ENCODE measurements at places on chromosomes 11 and 22.

GRCh38 chr11:107733518-107733917 lies 21.7 kb upstream of the SLN start:
- DNase-seq = no peak

- no peak for DNase-seq
Observed at GRCh38 chr11:85663080-85663752, 1.7 kb downstream of the CREBZF start.

DNA sequence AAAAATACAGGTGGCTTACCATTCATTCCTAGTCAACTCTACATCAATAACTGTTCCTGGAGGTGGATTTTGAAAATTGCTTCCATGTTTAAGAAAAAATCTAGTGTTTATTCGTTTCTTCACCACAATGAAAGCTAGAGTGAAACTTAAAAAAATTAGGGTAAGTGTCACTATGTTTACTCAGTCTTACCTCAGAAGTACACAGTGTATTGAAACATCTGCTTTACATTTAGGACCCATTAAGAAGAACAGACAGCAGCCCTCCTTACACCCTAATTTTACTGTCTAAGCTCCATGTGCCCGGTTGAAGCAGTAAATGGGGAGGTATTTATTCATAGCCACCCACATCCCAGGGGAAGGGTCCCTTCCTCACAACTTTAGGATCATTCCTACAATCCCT lies 51.4 kb downstream of the PIWIL3 start:
- no peak for DNase-seq

DNA sequence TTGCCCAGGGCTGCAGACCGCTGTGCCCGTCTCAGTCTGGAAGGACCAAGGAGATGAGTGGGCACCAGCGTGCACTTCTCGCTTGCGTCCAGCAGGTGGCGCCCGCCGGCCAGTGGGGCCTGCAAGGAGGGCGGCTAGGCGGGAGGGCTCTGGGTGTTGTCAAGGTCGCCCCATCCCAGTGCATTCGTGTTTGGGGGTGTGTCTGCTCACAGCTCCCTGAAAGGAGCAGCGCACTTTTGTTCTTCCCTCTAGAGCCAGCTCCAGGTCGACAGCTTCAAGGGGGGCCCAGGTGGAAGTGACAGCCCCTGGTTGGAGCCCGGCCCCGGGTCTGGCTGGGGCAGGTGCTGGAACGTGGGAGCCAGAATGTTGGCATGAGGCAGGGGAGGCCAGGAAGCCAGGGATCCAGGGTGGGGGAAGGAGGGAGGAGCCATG lies 23.4 kb upstream of the MPPED1 start:
- peak; percentile 4 for DNase-seq

DNA sequence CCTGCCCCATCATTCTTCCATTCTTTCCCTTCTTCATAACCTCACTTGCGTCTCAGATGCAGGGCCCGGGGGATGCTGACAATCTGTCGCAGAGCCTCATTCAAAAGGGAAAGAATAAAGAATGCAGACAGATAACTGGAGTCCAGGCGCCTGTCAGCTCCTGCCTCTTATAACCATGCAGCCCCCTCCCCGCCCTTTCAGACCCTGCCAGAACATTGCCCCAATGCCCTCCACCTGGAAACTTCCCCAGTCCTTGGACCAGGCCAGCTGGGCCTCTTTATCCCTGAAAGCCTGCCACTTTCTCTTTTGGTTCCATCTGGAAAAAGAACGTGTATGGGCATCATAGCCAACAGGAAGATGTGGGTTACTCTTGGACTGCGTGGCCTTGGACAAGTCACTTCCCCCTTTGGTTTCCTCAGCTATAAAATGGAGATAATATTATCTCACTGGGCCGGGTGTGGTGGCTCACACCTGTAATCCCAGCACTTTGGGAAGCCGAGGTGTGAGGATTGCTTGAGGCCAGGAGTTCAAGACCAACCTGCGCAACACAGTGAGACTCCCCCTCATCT lies 2.1 kb upstream of the TCF20 start:
- no peak for DNase-seq

DNA sequence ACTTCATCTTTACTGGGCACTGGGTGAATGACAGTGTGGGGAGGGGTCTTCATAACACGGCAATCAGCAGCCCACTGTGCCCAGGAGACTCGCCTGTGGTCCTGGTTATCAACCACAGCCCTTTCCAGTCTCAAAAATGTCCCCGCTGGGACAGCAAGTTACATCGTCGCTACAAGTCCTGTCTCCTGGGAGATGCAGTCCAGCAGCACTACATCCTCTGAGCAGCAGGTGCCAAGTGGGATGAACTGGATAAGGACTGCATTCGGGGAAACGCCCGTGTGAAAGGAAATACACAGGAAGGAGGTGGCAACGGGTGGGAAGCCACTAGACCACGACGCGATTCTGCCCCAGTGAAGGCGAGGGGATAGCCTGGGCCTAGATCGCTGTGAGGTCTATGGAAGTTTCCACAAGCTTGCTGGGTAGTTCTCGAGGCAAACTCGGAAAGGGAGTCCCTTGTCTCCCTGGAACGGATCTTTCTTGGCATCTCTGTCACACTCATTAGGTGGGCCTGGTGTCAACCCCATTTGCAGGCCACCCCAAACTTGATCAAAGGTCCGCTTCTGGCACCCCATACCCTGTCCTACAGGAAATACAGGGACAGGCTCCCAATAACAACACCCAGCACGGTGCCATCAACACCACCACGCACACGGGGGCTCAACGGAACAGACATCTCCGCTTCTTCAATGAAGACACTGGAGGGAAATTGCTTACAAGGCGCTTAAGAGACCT lies 4.4 kb downstream of the ASCL2 start:
- DNase-seq = no peak

DNA sequence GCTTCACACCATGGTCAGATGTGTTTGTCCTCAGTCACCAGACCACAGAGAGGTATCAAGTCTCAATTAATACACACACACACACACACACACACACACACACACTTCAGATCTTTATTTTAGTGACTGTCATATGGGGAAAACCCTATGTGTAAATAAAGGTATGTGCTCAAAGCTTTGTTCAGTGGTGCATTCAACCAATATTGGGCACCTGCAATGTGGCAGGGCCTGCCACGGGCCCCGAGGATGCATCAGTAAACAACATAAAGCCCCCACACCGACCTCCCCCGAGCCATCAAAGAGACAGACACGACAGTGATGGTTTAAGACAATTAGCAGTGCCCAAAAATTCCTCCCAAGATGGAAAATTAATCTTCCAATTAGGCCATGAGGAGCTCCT lies 51.6 kb downstream of the SHANK2 start:
- no peak for DNase-seq

DNA sequence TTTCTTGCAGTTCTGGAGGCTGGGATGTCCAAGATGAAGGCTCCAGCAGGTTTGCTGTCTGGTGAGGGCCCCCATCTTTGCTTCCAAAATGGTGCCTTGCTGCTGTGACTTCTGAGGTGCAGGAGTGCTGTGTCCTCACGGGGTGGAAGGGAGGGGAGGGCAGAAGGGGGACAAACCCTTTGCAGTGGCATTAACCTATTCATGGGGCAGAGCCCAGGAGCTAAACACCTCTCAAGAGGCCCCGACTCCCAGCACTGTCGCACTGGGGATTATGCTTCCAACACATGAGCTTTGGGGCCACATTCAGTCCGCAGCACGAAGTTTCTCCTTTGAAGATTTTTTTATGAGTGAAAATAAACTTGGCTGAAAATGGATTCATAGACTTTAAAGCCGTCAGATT lies 25.5 kb upstream of the OSBPL5 start:
- DNase-seq = no peak

DNA sequence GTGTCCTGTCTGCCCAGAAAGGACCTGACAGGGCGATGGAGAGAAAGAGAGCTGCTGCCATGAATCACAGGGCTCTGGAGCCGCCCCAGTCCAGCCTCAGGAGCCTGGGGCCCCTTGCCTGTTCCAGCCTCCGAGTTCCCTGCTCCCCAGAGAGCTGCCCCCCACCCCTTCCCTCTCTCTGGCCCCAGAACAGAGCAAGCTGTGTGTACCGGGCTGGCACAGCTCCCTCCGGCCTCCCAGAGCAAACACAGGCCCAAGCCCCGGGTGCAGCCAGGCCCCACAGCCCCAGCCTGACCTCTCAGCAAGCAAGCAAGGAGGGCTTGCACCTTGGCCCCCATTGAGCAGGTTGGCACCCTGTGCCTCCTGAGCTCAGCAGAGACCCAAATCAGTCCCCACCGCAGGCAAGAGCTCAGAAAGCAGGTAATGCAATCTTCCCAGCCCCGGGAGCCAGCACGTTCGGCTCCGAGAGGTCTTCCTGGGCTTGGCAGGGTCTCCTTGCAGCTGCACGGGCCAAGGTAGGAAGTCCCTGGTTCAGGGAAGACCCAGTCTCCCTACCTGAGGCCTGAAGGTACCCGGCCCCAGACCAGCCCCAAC lies 1.4 kb downstream of the PACSIN3 start:
- no peak for DNase-seq

GRCh38 chr11:118055966-118056365 lies 20.9 kb upstream of the TMPRSS4 start:
- DNase-seq = no peak

GRCh38 chr11:130765951-130766649 lies 150.2 kb downstream of the SNX19 start:
- no peak for DNase-seq

GRCh38 chr11:122721964-122722266 lies 66.4 kb downstream of the UBASH3B start:
- no peak for DNase-seq

- DNase-seq = no peak
Observed at GRCh38 chr11:20117291-20117690, 43.0 kb downstream of the DBX1 start.

DNA sequence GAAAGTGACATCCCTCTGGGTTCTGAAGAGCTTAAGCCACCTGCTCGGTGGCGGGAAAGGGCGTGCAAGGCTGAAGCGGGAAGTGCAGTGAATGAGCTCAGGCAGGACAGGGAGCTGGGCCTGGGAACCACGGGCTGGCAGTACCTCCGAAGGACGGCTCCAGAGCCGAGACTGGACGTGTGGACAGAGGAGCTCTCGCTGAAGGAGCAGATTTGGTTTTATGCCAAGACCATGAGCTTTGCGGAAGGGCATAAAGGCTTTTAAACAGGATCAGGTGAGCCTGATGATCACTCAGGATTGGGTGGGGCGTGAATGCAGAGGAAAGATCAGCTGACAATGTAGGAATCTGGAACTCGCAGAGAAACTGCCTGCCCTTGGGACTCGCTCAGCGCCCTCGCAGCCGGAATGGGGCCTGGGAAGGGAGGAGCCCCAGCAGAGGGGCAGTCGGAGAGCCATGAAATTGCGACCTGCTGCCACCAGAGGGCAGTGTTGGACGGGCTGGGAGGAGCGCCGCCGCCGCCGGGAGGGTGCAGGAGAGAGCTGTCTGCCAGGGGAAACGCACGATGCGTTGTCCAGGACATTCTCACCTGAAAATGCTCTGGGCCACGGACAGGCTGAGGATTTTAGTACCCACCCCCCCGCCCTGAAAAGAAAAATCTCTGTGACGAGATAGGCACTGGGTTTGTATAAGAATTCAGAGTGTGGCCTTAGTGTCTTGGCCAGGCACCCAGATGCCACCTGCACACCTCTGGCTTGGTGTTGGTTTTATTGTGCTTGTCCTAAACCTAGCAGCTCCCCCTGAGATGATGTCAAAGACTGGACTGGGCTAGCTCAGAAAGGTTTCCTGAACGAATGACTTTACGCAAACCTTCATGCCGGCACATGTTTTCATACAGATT lies 324.4 kb downstream of the NTM start:
- no peak for DNase-seq

GRCh38 chr22:49632199-49633009 lies 195.3 kb downstream of the BRD1 start:
- DNase-seq = no peak

- DNase-seq = no peak
Observed at GRCh38 chr11:34508524-34508923, 5.1 kb downstream of the ELF5 start.

DNA sequence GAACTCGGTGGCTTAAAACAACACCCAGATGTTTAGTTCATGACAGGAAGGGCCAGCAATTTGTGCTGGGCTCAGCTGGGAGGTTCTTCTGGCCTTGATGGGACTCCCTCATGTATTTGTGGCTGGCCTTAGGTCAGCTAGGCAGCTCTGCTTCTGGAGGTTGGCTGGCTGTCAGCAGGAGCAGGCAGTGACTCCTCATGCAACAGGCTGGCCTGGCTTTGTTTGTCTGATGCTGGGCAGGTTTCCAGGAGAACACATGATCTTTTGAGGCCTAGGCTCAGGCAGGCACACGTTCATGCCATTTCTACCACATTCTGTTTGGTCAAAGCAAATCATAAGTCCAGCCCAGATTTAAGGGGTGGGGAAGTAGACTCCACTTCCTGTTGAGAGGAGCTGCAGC lies 571.2 kb downstream of the TBC1D22A start:
- DNase-seq = no peak

- no peak for DNase-seq
Observed at GRCh38 chr22:29369460-29369859, 18.9 kb downstream of the AP1B1 start.

- DNase-seq = no peak
Observed at GRCh38 chr22:44037519-44038375, 13.6 kb downstream of the PARVB start.

- no peak for DNase-seq
Observed at GRCh38 chr11:68372114-68372513, 59.7 kb downstream of the LRP5 start.

DNA sequence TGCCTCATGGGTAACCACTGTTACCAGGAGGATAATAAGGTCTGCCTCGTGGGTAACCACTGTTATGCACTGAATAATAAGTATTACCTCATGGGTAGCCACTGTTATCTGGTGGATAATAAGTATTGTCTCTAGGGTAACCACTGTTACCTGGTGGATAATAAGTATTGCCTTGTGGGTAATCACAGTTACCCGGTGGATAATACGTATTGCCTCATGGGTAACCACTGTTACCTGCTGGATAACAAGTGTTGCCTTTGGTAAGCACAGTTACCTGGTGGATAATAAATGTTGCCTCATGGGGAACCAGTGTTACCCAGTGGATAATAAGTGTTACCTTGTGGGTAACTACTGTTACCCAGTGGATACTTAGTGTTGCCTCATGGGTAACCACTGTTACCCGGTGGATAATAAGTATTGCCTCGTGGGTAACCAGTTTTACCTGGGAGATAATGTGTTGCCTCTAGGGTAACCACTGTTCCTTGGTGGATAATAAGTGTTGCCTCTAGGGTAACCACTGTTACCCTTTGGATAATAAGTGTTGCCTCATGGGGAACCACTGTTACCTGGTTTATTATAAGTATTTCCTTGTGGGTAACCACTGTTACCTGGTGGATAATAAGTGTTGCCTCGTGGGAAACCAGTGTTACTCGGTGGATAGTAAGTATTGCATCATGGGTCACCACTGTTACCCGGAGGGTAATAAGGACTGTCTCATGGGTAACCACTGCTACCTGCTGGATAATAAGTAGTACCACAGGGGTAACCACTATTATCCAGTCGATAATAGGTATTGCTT lies 10.6 kb upstream of the NXPE4 start:
- no peak for DNase-seq

Measured in esophagus squamous epithelium (tissue), 5 donors.